ENCODE measurements at places on chromosomes 4 and X.

- DNase-seq = no peak
These were observed 278.1 kb upstream of the TET2 start for GRCh38 chr4:104868533-104868932.

GRCh38 chr4:121168446-121169281 lies 4.5 kb upstream of the TNIP3 start:
- no peak for DNase-seq

DNA sequence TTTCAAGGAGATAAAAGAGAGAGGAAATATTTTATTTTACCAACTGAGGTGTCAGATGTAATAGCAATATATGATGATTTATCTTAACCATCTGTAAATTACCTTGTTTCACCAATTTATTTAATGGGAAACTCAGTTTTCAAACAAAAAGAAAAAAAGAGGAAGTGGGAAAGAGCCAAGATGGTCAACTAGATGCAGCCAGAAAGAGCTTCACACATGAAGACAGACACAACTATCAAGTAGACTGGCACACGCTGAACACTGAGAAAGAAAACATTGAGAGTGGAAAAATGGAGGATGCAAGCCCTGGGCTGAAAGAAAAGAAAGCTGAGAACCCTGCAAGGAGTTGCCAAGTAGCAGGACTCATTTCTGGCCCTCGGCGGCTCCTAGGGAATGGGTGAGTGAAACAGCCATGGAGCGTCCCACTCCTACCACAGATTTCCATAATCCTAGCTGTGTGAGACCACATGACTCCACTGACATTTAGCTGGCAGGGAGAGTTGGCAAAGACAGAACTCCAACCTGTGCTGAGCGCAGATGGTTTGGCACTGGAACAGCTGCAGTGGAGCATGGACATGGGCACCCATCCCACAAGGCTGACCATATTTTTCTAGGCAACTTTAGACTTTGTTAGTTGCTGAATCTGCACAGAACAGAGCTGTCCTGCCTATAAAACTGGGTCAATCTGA lies 409.3 kb downstream of the FAM47B start:
- DNase-seq = no peak

DNA sequence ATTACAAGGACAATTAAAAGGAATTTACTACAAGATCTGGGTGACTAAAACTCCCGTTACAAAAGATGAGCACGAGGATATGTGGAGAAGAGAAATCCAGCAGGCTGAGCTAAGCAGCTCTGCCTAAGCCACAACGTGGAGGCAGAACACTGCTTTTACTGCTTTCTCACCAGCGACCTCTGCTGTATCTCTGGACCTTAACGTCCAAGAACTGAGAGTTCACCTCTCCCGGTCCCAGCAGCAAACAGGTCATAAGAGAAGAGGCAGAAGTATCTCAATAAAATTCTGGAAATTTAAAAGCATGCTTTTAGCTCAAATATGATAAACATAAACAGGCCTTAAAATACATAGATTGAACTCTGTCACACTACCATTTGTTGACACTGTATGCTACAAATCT lies 81.0 kb downstream of the ADGRA3 start:
- no peak for DNase-seq

- DNase-seq = no peak
These were observed 8.7 kb downstream of the WDFY3 start for GRCh38 chr4:84957514-84958420.

DNA sequence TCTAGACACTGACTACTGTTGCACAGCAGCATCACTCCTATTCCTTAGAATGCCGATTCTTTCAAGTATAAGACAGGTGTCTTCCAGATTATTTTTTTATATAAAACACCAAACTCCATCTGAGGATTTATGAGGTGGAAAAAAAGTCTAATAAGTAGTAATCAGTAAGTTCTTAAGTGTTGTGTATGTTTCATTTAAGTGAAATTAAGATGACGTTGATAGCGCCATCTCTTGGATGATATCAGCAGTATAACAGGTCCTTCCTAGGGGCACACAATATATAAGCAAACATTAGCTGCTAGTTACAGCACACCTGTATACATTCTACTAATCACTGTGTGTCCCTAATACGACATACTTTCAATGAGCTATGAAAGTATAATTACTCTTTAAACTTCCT lies 99.6 kb upstream of the STS start:
- no peak for DNase-seq
